Effector memory CD8-positive, alpha-beta T cell (primary cell): ENCODE measurements at places on chromosomes 3 and 15.

- DNase-seq: no peak
- H3K36me3 ChIP-seq: no peaks in the 10 kb centered on the region
- H3K4me3 ChIP-seq: no peak overlapping the region
- H3K27ac ChIP-seq: no peak overlapping the region
- H3K27me3 ChIP-seq: no peaks in the 10 kb centered on the region
Measured at GRCh38 chr3:74883690-74884089, 269.2 kb upstream of the CNTN3 start.

DNA sequence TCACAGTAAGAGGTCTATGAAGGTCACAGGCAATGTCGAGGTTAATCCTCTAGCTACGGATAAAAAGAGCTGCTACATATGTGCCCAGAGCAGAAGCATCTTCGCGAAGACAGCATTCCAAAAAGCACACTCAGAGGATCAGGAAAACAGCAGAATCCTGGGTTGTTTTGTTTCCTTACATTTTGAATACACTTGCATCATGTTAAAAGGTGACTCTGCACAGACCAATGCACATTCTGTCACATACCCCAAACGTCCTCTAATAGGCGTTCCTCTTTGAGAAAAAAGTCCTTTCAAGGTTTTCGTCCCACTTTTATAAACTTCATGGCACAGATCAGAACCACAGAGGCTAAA is 52.7 kb downstream of the VGLL4 start:
- no peaks in the 10 kb centered on the region for H3K27me3 ChIP-seq
- no peak overlapping the region for H3K4me3 ChIP-seq
- peaks cover 60% of the 10 kb centered on the region for H3K4me1 ChIP-seq
- H3K27ac ChIP-seq: peak overlapping the region; percentile 67

- peaks cover 11% of the 10 kb centered on the region for H3K36me3 ChIP-seq
- DNase-seq: peak; percentile 33
- H3K27me3 ChIP-seq: no peaks in the 10 kb centered on the region
- H3K4me1 ChIP-seq: peaks cover 52% of the 10 kb centered on the region
- H3K4me3 ChIP-seq: peak overlapping the region; percentile 96
- H3K27ac ChIP-seq: peak overlapping the region; percentile 95
Measured at GRCh38 chr3:69085833-69086722, 1.3 kb downstream of the ARL6IP5 start.

- no peak overlapping the region for H3K27ac ChIP-seq
- peaks cover 3% of the 10 kb centered on the region for H3K36me3 ChIP-seq
- no peak overlapping the region for H3K4me3 ChIP-seq
- no peaks in the 10 kb centered on the region for H3K4me1 ChIP-seq
Measured at GRCh38 chr3:121958801-121959200, 63.2 kb downstream of the ILDR1 start.

GRCh38 chr3:150376001-150376848 is 31.9 kb upstream of the TSC22D2 start:
- H3K27ac ChIP-seq: no peak overlapping the region
- peaks cover 11% of the 10 kb centered on the region for H3K4me1 ChIP-seq
- DNase-seq: no peak
- no peak overlapping the region for H3K4me3 ChIP-seq
- H3K27me3 ChIP-seq: no peaks in the 10 kb centered on the region
- H3K36me3 ChIP-seq: no peaks in the 10 kb centered on the region

DNA sequence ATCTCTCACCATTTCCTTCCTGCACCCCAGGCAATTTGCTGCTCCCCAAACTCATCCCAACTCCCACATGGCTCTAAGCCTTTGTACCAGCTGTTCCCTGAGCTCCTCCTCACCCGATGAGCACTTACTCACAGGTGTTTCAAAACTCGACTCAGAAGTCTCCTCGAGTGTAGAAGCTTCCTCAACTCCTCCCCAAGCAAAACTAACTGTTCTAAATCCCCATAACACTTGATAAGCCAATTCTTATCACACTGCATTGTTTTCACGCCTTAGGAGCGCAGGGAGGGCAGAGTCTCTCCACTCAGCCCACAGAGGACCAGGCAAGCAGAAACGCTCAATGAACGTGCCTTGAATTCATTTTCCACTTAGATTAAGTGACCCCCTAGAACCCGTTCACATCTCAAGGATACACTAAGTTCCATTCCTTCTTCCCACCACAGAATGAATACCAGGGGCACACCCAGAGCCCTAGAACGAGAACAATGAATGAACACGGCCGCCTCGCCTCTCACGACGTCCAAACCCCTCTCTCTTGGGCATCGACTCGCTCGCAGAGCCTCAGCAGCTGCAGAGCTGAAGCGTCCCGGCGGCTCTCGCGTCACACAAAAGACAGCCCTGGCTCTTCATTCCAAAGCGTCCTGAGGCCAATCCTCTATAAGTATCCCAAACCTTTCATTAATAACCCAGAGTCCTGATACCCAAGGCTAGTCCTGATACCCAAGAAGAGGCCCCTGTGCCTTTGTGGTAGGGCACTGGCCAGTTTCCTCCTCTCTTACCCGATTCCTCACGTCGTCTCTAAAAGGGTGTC is 1.1 kb downstream of the RAF1 start:
- DNase-seq: peak; percentile 4
- H3K4me1 ChIP-seq: peaks cover 41% of the 10 kb centered on the region
- H3K27me3 ChIP-seq: no peaks in the 10 kb centered on the region
- peaks cover 15% of the 10 kb centered on the region for H3K36me3 ChIP-seq
- peak overlapping the region; percentile 85 for H3K4me3 ChIP-seq
- peak overlapping the region; percentile 100 for H3K27ac ChIP-seq

DNA sequence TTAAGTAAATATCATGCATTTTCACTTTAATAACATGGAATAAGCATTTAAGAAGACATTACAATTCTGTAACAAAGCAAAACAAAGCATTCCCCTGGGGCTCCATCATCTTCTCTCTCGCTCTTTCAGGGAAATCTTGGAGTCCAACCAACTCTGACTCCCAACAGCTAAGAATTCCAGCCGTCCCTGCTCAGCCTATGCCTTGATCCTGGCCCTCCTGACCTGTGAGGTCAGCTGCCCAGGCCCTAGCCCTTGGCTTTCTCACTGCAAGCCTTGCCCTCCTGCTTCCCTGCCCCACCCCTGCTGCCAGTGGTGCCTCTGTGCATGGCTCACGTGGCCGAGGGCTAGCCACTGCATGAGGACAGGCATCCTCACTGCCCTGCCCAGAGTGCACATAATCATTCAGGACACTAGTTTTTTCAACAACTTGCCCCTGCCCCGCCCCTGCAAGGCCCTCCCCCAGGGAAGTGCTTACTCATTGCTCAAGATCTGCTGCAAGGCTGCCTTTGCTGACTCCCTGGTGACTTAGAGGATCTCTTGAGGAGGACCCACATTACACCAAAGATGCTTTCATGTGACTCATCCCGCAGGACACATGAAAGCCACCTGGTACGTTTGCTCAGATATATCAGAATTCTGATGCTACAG is 37.6 kb downstream of the MTMR10 start:
- H3K27ac ChIP-seq: peak overlapping the region; percentile 69
- no peaks in the 10 kb centered on the region for H3K27me3 ChIP-seq
- H3K36me3 ChIP-seq: peaks cover 83% of the 10 kb centered on the region

GRCh38 chr15:81948222-81948621 is 97.6 kb downstream of the MEX3B start:
- H3K4me3 ChIP-seq: no peak overlapping the region
- H3K27me3 ChIP-seq: peaks cover 3% of the 10 kb centered on the region
- H3K27ac ChIP-seq: no peak overlapping the region

DNA sequence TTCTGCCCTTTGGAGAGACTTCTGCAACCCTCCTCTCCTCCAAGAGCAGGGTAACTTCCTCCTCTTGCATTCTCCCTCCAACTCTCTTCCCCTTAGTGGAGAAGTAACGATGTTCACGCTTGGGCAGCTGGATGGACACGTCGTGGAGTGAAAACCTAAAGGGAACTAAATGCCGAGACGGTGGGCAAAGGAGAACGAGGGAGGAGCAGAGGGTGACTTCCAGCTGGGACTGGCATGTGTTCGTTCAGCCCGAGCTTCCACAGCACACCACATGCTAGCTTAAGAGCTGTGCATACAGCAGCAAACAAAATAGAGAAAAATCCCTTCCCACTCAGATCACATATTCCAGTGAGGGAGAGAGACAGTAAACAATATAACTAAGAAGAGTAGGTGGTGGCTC is 179.8 kb downstream of the SLCO3A1 start:
- no peak overlapping the region for H3K4me3 ChIP-seq
- no peak for DNase-seq
- no peaks in the 10 kb centered on the region for H3K36me3 ChIP-seq
- H3K27me3 ChIP-seq: no peaks in the 10 kb centered on the region

GRCh38 chr3:11164607-11165006 is 10.3 kb downstream of the HRH1 start:
- no peak for DNase-seq
- no peaks in the 10 kb centered on the region for H3K36me3 ChIP-seq
- H3K27me3 ChIP-seq: peaks cover 42% of the 10 kb centered on the region
- H3K4me1 ChIP-seq: no peaks in the 10 kb centered on the region
- H3K4me3 ChIP-seq: no peak overlapping the region

- no peak for DNase-seq
- H3K27me3 ChIP-seq: no peaks in the 10 kb centered on the region
- H3K4me1 ChIP-seq: no peaks in the 10 kb centered on the region
- no peak overlapping the region for H3K4me3 ChIP-seq
Measured at GRCh38 chr15:37582852-37583251, 351.6 kb upstream of the TMCO5A start.

GRCh38 chr15:51161491-51162220 is 67.0 kb upstream of the TNFAIP8L3 start:
- H3K4me1 ChIP-seq: no peaks in the 10 kb centered on the region
- H3K36me3 ChIP-seq: peaks cover 3% of the 10 kb centered on the region
- no peak overlapping the region for H3K27ac ChIP-seq
- no peak overlapping the region for H3K4me3 ChIP-seq
- H3K27me3 ChIP-seq: peaks cover 19% of the 10 kb centered on the region

DNA sequence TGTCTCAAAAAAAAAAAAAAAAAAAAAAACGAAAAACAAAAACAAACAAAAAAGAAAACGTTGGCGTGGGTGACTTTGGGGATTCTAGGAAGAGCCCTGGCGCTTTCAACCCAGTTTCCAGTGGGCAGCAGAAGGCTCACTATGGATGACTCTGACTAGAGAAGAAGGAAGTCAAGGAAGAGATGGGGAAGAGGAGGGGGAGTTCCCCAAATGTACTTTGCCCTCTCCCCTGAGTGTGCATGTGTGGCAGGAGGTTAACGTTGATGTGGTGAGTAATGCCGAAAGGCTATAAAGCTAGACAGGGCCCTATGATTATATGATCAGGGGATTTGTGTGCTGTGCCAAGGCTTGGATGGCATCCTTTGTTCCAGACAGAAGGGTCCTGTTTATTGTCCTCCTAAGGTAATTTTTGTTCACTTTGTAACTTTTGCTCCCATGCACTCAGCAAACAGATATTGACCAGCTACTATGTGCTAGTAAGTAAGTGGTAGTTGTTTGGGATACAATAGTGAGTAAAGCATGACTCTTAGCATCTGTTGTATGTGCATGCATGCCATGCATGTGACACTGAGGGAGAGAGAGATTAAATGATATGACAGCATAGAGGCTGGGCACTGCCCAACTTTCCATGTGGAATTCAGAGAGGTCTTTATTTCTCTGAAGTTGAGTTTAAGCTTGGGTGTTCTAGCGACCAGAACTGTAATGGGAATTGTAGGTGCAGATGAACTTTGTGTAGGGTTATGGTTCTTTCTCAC is 750 bp upstream of the HHLA2 start:
- H3K27ac ChIP-seq: no peak overlapping the region
- H3K4me1 ChIP-seq: peaks cover 31% of the 10 kb centered on the region
- no peaks in the 10 kb centered on the region for H3K27me3 ChIP-seq
- H3K36me3 ChIP-seq: no peaks in the 10 kb centered on the region
- H3K4me3 ChIP-seq: no peak overlapping the region

GRCh38 chr3:131735116-131735515 is 232.3 kb upstream of the MRPL3 start:
- H3K4me3 ChIP-seq: no peak overlapping the region
- H3K27me3 ChIP-seq: peaks cover 12% of the 10 kb centered on the region
- no peaks in the 10 kb centered on the region for H3K36me3 ChIP-seq
- H3K4me1 ChIP-seq: no peaks in the 10 kb centered on the region

DNA sequence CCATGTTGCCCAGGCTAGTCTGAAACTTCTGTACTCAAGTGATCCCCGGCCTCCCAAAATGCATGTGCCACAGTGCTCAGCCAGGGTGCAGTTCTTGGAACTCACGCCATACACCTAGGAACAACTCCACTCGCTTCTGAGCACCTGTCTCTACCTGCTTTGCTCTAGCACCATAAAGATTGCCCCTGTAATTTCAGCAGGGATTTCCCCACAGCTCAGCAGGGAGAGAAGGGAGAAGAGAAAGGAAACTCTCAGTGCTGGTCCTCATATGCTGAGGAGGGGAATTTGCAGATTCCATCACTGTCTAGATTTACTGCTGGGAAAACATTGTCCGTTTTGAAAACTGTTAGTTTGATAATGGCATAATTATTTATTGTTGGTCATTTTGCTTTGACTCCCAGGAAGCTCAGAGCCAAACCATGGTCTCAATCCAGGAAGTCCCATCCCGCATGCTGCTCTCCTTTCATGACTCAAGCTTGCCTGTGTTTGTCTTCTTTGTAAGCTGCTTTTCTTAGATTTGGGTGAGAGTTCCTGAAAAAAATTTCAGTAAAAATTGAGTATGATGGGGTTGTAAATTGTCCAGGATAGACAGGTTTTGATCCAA is 24.2 kb downstream of the TRIM71 start:
- H3K36me3 ChIP-seq: no peaks in the 10 kb centered on the region
- peaks cover 1% of the 10 kb centered on the region for H3K27me3 ChIP-seq
- no peak for DNase-seq
- H3K4me3 ChIP-seq: no peak overlapping the region

GRCh38 chr15:63791228-63791627 is 42.5 kb downstream of the HERC1 start:
- no peak for DNase-seq
- H3K27ac ChIP-seq: no peak overlapping the region
- H3K36me3 ChIP-seq: peaks cover 17% of the 10 kb centered on the region
- no peaks in the 10 kb centered on the region for H3K27me3 ChIP-seq
- no peak overlapping the region for H3K4me3 ChIP-seq

- H3K4me3 ChIP-seq: no peak overlapping the region
- peaks cover 8% of the 10 kb centered on the region for H3K4me1 ChIP-seq
Measured at GRCh38 chr15:33027306-33028035, 167.0 kb downstream of the FMN1 start.

DNA sequence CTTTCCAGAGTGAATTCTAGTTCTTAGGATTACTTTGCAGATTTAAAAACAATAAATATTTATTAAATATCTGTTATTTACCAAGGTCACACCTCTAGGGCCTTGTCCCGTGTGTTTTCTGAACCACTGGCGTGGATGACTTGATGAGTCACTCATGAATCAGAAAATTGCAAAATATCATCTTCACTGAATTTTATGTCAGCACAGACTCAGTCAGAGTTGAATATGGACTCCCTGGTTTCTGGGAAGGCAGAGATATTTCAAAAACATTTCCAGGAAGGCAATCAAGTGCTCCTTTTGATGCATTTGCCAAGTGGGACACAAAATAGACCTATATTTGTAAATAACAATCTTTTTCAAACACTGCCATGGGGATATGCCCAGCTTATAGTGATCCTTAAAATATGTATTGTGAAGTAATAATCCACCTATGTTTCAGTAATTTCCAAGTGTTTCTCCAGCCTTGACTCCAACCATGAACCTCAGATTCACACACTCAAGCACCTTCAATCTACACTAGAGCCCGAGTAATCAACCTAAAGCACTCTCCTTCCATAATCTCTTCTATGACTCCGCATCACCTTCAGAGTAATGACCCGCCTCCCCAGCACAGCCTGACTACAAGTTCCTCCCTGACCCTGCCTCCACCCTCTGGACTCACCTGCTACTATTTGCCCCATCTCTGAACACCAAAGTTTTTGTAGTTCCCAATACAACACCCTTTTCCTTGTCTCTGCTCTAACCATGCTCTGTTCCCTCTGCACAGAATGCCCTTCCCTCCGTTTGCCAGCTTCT is 24.3 kb downstream of the DPH3 start:
- H3K4me3 ChIP-seq: no peak overlapping the region
- no peaks in the 10 kb centered on the region for H3K27me3 ChIP-seq
- no peak for DNase-seq
- H3K36me3 ChIP-seq: no peaks in the 10 kb centered on the region
